Activated CD8-positive, alpha-beta memory T cell treated with anti-CD3 and anti-CD28 coated beads, Interleukin-2, amount 10 ng/mL, durations not matched to agents 7 days and 5 days (primary cell): ENCODE measurements at places on chromosomes 13 and 19.

GRCh38 chr19:20077791-20078463 is at the start of gene ZNF90:
ZNF90 (plus strand) TSS chr19:20078000; CDS start chr19:20078133, 133 bp downstream.
- peak; percentile 96 for DNase-seq
- H3K4me1 ChIP-seq = peaks cover 20% of the 10 kb centered on the region
- H3K27me3 ChIP-seq = no peaks in the 10 kb centered on the region

DNA sequence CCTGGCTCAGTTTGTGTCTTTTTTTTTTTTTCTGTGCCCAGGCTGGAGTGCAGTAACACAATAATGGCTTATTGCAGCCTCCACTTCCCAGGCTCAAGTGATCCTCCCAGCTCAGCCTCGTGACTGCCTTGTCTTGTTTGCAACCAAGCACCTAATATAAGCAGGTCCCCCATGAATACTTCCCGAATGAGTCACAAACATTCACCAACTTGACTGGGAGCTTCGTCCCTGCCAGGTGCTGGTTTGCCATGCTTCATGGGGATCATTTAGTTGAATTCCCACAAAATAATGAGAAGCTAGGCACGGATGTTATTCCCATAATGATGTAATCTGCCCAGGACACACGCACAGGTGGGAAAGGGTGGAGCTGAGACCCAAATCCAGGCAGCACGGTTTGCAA is 176.5 kb downstream of the CACNA1A start:
- peaks cover 4% of the 10 kb centered on the region for H3K27me3 ChIP-seq
- DNase-seq = no peak

GRCh38 chr13:110286833-110287819 is 19.8 kb downstream of the COL4A1 start:
- H3K27me3 ChIP-seq = peaks cover 7% of the 10 kb centered on the region
- H3K4me1 ChIP-seq = no peaks in the 10 kb centered on the region
- H3K27ac ChIP-seq = no peak overlapping the region
- DNase-seq = no peak
- no peak overlapping the region for H3K4me3 ChIP-seq
- H3K36me3 ChIP-seq = no peaks in the 10 kb centered on the region

GRCh38 chr13:33318744-33319143 is 33.2 kb upstream of the STARD13 start:
- no peak overlapping the region for H3K4me3 ChIP-seq
- H3K27ac ChIP-seq = no peak overlapping the region
- no peaks in the 10 kb centered on the region for H3K4me1 ChIP-seq
- no peak for DNase-seq

- peak overlapping the region; percentile 83 for H3K4me3 ChIP-seq
- peak overlapping the region; percentile 95 for H3K27ac ChIP-seq
- DNase-seq = peak; percentile 79
- peaks cover 29% of the 10 kb centered on the region for H3K4me1 ChIP-seq
These were observed 467 bp downstream of the LAMP1 start for GRCh38 chr13:113297370-113298042.

- no peaks in the 10 kb centered on the region for H3K36me3 ChIP-seq
- no peaks in the 10 kb centered on the region for H3K27me3 ChIP-seq
- DNase-seq = no peak
- H3K4me3 ChIP-seq = no peak overlapping the region
- H3K27ac ChIP-seq = no peak overlapping the region
These were observed 21.3 kb downstream of the B3GLCT start for GRCh38 chr13:31221057-31221456.

DNA sequence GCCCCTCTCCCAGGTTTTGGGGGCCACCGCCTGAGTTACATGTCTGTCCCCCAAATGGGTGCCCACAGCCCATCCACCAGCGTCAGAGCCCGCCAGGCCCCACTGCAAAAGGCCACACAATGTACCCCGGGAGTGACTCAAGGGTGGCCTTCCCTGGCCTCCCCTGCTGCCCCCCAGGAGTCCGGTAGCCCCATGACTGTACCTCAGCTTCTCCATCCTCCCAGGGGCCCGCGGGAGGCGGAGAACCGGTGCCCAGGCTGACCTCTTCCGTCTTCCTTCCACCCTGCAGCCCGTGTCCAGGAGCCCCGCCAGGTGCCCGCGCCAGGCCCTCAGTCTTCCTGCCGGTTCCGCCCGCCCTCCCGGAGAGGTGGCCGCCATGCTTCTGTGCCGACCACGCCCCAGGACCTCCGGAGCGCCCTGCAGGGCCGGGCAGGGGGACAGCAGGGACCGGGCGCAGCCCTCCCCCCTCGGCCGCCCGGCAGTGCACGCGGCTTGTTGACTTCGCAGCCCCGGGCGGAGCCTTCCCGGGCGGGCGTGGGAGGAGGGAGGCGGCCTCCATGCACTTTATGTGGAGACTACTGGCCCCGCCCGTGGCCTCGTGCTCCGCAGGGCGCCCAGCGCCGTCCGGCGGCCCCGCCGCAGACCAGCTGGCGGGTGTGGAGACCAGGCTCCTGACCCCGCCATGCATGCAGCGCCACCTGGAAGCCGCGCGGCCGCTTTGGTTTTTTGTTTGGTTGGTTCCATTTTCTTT is 10.3 kb downstream of the CBARP start:
- peaks cover 2% of the 10 kb centered on the region for H3K36me3 ChIP-seq
- no peak overlapping the region for H3K27ac ChIP-seq
- no peaks in the 10 kb centered on the region for H3K27me3 ChIP-seq
- no peaks in the 10 kb centered on the region for H3K4me1 ChIP-seq
- no peak for DNase-seq

GRCh38 chr19:55197528-55197927 is 11.8 kb downstream of the PTPRH start:
- no peaks in the 10 kb centered on the region for H3K4me1 ChIP-seq
- no peaks in the 10 kb centered on the region for H3K36me3 ChIP-seq
- H3K27ac ChIP-seq = no peak overlapping the region
- no peak overlapping the region for H3K4me3 ChIP-seq
- H3K27me3 ChIP-seq = peaks cover 16% of the 10 kb centered on the region

- H3K27me3 ChIP-seq = peaks cover 4% of the 10 kb centered on the region
- peak overlapping the region; percentile 99 for H3K27ac ChIP-seq
- H3K36me3 ChIP-seq = peaks cover 31% of the 10 kb centered on the region
- peaks cover 37% of the 10 kb centered on the region for H3K4me1 ChIP-seq
- peak overlapping the region; percentile 100 for H3K4me3 ChIP-seq
These were observed 754 bp downstream of the RNF6 start for GRCh38 chr13:26221399-26221720.

DNA sequence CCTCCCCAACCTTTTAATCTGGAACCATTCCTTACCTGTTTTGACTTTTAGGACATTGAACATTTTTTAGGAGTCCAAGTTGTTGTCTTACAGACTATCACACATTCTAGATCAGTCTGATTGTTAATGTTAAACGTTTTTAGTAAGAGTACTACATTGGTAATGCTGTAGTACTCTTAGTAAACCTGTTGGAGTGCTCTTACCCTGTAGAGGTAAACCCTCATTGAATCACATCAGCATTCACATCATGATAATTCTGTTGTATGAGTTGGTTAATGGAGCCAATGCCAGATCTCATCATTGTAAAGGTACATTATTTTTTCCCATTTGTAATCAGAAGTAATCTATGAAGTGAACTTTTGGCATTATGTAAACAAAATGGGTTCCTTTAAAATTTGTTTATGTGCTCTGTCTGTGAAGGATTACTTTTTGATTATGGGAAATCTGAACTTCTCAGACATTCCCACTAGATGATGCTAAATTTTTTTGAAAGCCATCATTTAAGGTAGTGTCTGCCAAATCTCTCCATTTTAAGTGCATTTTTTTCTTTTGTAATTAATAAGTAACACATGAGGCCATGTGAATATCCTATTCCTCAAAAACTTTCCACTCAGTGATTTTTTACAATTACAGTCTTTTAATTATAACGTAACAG is 55.2 kb downstream of the VWA8 start:
- H3K27me3 ChIP-seq = no peaks in the 10 kb centered on the region
- H3K36me3 ChIP-seq = peaks cover 14% of the 10 kb centered on the region
- H3K4me3 ChIP-seq = no peak overlapping the region
- DNase-seq = no peak

- H3K36me3 ChIP-seq = no peaks in the 10 kb centered on the region
- no peaks in the 10 kb centered on the region for H3K4me1 ChIP-seq
- H3K27ac ChIP-seq = no peak overlapping the region
- no peak overlapping the region for H3K4me3 ChIP-seq
These were observed 1750.7 kb upstream of the PCDH20 start for GRCh38 chr13:63166345-63166744.
